Activated T-cell treated with anti-CD3 and anti-CD28 coated beads, Interleukin-2, amount 50 U/mL, for 48 hours (primary cell): ENCODE measurements at places on chromosomes 12 and 14.

DNA sequence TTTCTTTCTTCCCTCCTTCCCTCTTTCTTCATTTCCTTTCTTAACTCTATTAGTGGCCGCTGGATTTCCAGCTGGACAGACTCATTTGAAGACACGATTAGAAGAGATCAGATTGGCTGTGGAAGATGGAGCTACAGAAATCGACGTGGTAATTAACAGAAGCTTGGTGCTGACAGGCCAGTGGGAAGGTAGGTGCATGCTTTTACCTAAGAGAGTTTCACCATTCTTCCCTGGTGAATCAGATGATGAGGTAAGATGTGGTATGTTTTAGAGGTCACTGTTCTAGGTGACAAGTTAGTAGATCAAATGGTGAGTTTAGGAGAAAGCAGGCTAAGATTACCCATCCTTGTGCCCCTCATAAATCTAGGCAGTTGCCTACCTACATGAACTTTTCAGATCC lies 51.6 kb downstream of the DERA start:
- no peak for DNase-seq

- no peak for DNase-seq
Measured at GRCh38 chr12:75784591-75784990, 247.0 kb downstream of the PHLDA1 start.

DNA sequence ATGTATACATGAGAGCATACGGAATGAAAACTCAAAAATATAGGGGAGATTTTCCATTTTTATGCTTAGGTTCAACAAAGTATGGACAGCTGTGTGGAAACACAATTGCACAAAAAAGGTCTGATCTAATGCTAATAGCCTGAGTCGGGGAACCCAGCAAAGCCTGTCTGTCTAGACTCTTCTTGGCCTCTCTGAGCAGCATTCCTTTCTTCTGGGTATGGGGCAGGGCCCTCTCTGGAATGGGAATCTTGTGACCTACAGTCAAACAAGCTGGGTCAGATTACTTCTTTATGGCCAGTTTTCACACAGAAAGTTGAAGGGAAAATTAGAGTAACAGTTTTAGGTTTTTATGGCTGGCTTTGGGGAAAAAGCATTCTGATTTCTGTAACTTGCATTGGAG lies 534.0 kb upstream of the LMO3 start:
- DNase-seq: no peak

DNA sequence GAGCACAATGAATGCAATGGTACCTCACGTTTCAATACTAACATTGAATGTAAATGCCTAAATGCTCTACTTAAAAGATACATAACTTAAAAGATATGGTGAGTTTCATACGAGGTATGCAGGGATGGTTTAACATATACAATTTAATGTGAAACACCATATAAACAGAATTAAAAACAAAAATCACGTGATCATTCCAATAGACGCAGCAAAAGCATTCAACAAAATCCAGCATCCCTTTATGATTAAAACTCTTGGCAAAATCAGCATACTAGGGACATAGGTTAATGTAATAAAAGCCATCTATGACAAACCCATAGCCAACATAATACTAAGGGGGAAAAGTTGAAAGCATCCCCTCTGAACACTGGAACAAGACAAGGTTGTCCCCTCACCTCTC lies 845.7 kb downstream of the SLC16A7 start:
- no peak for DNase-seq

GRCh38 chr12:120417917-120418580 lies 19.9 kb upstream of the COX6A1 start:
- DNase-seq: no peak

- DNase-seq: no peak
Measured at GRCh38 chr12:26077915-26078702, 46.7 kb downstream of the BHLHE41 start.

GRCh38 chr12:71671816-71672215 lies 7.7 kb downstream of the THAP2 start:
- DNase-seq: no peak

DNA sequence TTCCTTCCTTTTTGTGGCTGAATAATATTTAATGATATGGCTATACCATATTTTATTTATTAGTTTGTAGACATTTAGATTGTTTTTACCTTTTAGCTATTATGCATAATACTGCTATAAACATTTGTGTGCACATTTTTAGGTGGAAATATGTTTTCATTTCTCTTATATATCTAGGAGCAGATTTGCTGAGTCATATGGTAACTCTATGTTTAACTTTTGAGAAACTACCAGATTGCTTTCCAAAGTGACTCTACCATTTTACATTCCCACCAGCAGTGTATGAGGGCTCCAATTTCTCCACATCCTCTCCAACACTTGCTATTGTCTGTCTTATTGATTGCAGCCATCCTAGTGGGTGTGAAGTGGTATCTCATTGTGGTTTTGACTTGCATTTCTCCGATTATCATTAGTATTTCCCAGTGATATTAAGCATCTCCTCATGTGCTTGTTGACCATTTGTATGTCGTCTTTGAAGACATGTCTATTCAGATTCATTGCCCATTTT lies 160.2 kb downstream of the KICS2 start:
- DNase-seq: no peak

GRCh38 chr12:6923003-6923732 lies 4.6 kb upstream of the ATN1 start:
- DNase-seq: no peak

DNA sequence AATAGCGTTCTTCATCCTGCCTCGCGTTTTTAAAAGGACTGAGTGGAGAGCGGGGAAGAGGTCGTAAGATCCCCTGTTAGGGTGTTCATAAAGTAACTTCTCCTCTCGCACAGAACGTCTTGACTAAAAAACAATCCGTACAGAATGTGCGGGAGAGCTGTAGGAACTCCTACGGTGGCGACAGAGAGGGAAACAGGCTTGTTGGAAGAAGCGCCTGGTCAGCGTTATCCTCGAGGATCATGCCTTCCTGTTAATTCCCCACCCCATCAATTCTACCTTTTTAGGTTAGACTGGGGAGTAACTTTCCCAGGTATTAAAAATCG lies 399 bp upstream of the WASHC4 start:
- no peak for DNase-seq

DNA sequence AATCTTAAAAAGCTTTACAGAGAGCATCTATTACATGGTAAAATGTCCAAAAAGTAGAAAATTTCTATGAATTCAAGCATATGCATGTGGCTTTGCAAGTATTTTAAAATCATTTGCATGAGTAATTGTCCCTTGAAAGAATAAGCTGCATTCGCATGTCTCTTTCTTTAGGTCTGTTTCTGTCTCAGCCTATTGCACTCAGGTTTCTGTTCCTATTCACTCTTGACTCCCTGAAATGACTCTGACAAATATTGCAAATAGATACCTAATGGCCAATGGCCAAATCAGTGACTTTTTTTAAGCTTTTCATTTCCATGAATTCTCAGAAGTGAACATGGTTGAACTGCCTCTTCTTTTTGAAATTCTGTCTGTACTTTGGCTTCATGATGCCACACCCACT lies 6.4 kb upstream of the TTC8 start:
- DNase-seq: no peak

DNA sequence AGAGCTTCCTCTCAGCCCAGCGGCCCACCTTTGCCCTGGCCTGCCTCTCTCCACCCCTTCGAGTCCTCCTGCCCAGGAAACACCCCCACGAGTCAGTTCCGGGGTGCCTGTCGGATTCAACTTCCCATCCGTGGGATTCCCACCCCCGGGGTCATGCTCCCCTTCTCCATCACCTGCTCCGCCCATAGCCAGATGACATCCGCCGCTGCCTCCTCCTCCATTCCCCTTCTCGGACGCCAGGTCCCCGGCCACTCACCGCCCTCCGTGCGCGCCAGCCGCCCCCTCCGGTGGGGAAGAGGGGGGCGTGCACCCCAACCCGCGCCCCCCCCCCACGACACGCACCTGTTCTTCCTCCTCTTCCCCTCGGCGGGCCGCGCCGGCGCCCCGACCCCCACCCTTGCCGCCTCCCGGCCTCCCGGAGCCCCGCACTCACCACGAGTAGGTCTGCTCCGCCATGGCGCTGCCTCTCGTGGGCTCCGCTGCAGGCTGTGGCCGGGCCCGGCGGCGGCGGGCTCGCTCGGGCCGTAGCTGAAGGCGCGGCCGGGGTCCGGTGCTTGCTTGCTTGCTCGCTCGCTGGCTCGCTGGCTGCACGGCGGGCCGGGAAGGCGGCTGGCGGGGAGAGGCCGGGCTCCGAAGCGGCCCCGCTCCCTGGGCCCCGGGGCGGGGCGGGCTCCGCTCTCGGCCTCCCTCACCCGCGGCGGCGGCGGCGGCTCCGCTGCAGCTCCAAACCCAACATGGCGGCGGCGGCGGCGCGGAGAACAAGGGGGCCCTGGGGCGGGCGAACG lies 554 bp downstream of the SPPL3 start:
- DNase-seq: peak; percentile 73

DNA sequence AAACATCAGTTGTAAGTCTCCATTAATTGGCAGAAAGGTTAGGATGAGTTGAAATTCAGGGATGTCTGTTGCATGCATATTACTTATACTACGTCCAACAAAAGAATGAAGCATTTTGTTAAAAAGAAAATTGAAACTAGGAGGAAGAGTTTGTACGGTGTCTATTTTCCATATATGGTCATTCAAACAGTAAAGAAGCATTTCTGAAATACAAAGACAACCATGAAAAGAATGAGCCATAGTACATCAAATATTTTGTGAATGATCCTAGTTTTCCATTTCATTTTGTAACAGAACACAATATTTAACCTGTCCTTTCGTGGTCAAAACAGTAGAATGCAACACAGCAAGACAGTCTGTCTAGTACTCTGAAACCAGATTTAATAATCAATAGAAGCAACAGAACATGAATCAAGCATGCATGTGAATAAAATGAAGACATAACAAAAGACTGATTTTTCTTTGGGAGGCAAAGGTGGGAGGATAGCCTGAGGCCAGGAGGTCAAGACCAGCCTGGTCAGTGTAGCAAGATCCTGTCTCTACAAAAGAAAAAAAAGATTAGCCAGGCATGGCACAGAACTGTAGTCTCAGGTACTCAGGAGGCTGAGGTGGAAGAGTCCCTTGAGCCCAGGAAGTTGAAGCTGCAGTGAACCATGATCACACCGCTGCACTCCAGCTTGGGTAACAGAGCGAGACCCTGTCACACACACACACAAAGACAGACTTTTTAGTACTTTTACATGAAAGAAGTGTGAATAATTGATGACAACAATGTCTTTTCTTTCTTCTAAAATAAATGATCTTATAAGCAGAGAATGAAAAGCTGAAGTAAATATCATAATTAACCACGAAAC lies 156.0 kb downstream of the LRIG3 start:
- DNase-seq: no peak

DNA sequence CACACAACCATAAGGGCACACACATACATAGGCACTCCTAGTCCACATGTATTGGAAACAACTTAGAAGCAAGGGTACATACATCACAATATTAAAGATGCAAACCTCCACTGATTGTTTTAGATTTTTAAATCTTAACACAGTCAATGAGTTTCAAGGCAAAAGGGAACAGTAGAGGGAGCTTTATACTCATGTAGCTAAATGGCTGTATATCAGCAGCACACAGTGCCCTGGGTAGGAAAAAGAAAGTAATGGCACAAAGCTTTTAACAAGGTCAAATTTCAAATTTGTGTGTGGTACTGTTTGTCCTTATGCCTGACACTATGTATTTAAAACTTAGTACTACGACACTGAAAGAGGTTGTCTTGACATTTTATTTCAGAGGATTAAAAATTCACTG lies 262.0 kb downstream of the MED13L start:
- no peak for DNase-seq

DNA sequence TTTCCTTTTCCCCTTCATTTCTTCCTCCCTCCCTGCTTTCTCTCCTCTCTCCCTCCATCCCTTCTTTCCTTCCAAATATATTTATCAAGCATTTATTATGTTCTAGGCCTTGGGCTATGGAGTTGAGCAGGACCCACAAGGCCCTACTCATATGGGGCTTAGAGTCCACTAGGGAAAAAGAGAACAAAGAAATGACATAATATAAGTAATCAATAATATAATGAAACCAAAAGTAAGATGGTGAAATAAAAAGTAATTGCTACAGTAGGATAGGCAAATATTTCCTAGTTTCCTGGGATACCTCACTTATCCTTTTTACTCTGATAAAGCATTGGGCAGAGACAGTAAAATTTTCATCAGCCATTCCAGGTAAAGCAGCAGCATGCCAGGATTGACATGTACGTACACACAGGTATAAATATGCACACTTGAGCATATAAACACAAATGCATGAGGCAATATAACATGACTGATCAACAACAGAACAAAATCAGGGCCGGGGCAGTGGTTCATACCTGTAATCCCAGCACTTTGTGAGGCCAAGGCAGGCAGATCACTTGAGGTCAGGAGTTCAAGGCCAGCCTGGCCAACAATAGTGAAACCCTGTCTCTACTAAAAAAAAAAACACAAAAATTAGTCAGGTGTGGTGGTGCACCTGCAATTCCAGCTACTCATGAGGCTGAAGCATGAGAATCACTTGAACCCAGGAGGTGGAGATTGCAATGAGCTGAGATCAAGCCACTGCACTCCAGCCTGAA lies 35.5 kb upstream of the CSRP2 start:
- DNase-seq: no peak

DNA sequence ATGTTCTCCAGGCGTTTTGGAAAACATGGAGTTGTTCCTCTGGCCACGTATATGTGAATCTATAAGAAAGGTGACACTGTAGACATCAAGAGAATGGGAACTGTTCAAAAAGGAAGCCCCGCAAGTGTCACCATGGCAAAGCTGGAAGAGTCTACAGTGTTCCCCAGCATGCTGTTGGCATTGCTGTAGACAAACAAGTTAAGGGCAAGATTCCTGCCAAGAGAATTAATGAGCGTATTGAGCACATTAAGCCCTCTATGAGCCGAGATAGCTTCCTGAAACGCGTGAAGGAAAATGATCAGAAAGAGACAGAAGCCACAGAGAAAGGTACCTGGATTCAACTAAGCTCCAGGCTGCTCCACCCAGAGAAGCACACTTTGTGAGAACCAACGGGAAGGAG lies 92.5 kb upstream of the EIF5 start:
- DNase-seq: no peak

DNA sequence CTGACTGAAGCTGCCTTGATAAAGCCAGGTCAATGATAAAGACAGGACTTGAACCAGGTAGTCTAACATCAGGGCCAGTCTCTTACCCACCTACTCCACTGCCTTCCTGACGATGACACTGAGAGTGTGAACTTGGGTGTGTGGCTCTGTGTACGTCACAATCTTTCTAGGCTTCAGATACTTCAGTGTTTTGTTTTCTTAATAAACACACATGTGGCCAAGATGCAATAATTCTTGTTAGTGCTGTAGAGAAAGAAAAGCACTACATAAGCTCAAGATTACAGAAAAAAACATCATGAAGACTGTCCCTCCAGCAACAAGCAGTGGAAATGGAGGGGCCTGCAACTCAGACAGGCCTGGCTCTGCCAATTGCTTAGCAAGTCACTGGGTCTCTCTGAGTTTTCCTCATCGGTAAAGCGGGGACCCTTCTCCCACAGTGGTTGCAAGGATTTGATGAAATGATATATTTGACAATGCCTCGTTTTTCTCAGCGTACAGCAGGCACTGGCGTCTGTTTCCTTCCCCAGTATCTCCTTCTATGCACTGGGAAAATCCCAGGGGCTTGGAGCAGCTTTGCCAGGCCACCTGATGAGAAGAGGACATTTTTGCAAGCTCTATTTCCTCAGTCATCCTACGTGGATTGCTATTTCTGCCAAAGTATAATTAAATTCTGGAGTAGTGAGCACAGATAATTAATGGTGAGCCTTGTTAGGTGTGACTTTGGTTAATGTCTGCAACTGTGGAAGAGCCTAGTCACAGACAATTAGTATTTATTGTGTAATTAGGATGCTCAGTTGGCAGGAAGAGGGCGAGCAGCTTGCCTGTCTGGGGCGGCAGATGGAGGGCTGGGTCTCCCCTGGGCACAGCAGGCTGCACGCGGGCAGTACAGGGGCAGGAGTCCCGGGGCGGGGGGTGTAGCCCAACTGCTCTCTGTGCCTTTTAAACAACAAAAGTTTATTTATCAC lies 55.8 kb upstream of the CHGA start:
- no peak for DNase-seq
